Astrocyte of the spinal cord (primary cell): ENCODE measurements at places on chromosomes 13 and 19.
A peak's percentile ranks its signal among the peaks of the same experiment; 100 is the strongest.

- DNase-seq = peak; percentile 62
These were observed 10.4 kb upstream of the TYK2 start for GRCh38 chr19:10390652-10391286.

- DNase-seq = no peak
These were observed 581 bp downstream of the CALR start for GRCh38 chr19:12938779-12939601.

DNA sequence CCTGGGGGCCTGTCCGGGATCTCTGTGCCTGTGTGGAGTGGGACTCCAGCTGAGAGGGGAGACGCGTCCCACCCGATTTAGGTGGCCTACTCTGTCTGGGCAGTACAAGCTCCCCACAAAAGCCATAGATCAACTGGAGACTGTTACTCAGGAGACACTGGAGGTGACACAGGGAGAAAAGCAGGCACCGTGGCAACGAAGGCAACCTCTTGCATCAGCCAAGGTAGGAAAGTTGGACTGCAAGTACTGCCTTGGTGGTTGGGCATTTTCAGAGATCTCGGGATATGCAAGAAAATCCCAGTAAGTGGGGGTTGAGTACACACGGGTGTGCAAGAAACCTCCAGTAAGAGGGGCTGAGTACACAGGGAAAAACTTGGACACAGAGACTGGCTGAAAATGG is 1060.0 kb upstream of the MIR17HG start:
- DNase-seq = no peak

DNA sequence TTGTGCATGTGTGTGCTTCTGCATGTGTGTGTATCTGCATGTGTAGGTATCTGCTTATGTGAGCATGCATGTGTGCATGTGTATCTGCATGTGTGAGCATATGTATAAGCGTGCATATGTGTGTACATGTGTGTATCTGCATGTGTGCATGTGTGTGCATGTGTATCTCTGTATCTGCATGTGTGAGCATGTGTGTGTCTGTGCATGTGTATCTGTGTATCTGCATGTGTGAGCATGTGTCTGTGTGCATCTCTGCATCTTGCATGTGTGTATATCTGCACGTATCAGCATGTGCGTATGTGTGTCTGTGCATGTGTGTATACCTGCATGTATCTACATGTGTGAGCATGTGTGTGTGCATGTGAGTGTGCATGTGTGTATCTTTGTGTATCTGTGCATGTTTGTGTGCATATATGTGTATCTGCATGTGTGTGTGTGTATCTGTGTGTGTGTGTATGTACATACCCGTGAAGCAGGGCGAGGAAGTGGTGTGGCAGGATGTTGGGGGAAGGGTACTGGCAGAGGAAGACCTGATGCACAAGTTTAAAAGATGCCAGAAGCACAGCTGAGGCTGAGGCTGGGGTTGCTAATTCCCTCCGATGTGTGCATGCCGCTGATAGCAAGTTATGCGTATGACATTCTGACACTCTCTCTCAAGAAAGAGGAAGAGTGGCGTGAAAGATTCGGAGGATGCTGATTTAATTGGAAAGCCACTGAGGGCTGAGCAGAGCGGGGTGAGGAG is 64.2 kb downstream of the TEX29 start:
- no peak for DNase-seq

- no peak for DNase-seq
These were observed 21.5 kb downstream of the C13orf46 start for GRCh38 chr13:113952151-113952982.

- no peak for DNase-seq
These were observed 10.6 kb downstream of the CSNK1A1L start for GRCh38 chr13:37094840-37095239.
